ENCODE measurements at places on chromosomes 6 and 20. TPM values are rescaled to one million over a fixed set of nuclear protein-coding genes. Genes with fewer than 3 reads are reported as not detected.
A peak's percentile ranks its signal among the peaks of the same experiment; 100 is the strongest.

Gene SLC4A11
- total RNA-seq, result 30.6 TPM

Gene GJA1
- total RNA-seq, result 772 TPM

- no peaks in the 10 kb centered on the region for H3K4me1 ChIP-seq
- no peak overlapping the region for H3K27ac ChIP-seq
- H3K4me3 ChIP-seq, result no peak overlapping the region
- H3K36me3 ChIP-seq, result no peaks in the 10 kb centered on the region
- H3K27me3 ChIP-seq, result peaks cover 9% of the 10 kb centered on the region
- peak; percentile 11 for DNase-seq
Observed at GRCh38 chr20:64131406-64131805, 24.0 kb upstream of the NPBWR2 start.

GRCh38 chr6:58198301-58198700 lies 880.9 kb downstream of the PRIM2 start:
- DNase-seq, result no peak
- H3K4me1 ChIP-seq, result no peaks in the 10 kb centered on the region
- no peak overlapping the region for H3K4me3 ChIP-seq
- no peaks in the 10 kb centered on the region for H3K27me3 ChIP-seq
- H3K27ac ChIP-seq, result no peak overlapping the region
- no peaks in the 10 kb centered on the region for H3K36me3 ChIP-seq

GRCh38 chr6:161303628-161304340 lies 29.9 kb upstream of the AGPAT4 start:
- no peaks in the 10 kb centered on the region for H3K27me3 ChIP-seq
- no peak overlapping the region for H3K4me3 ChIP-seq
- H3K4me1 ChIP-seq, result no peaks in the 10 kb centered on the region
- no peak overlapping the region for H3K27ac ChIP-seq

Gene MATN4
- total RNA-seq, result not detected

GRCh38 chr20:3732327-3733118 lies at the start of gene HSPA12B:
Gene HSPA12B, plus strand, starts transcription at chr20:3732685. Its CDS starts 5,990 bp downstream, at chr20:3738675.
- no peak for DNase-seq
- no peak within 1 kb of the TSS for H3K27ac ChIP-seq
- H3K27me3 ChIP-seq, result peaks cover 6% of the 10 kb centered on the region
- H3K4me3 ChIP-seq, result no peak within 1 kb of the TSS
- H3K36me3 ChIP-seq, result no peaks in the 10 kb centered on the region

Gene BPIFA1
- not detected for total RNA-seq

GRCh38 chr6:72553531-72554511 lies 68.0 kb upstream of the KCNQ5 start:
- no peaks in the 10 kb centered on the region for H3K27me3 ChIP-seq
- no peak for DNase-seq
- H3K27ac ChIP-seq, result no peak overlapping the region
- H3K36me3 ChIP-seq, result no peaks in the 10 kb centered on the region
- H3K4me1 ChIP-seq, result no peaks in the 10 kb centered on the region

DNA sequence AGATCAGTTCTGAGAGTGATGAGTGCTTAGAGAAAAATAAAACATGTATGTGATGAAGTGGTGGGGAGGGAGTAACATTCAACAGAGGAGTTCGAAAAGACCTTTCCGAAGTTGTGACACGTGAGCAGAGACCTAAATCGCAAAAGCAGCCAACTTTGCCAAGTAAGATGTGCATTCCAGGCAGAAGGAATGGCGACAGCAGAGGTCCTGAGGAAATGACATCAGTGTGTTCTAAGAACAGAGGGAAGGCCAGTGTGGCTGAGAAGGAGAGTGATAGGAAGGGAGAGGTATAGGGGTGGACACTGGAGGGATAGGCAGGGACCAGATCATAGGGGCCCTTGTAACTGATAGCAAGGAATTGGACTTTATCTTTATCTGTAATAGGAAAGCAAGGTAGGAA lies 51.3 kb downstream of the ADAT2 start:
- DNase-seq, result no peak
- no peak overlapping the region for H3K4me3 ChIP-seq
- no peaks in the 10 kb centered on the region for H3K4me1 ChIP-seq
- no peaks in the 10 kb centered on the region for H3K27me3 ChIP-seq
- H3K36me3 ChIP-seq, result no peaks in the 10 kb centered on the region
- no peak overlapping the region for H3K27ac ChIP-seq

All from adrenal gland (tissue), 19 donors.